ENCODE measurements at places on chromosomes 2 and 18.
A peak's percentile ranks its signal among the peaks of the same experiment; 100 is the strongest.

DNA sequence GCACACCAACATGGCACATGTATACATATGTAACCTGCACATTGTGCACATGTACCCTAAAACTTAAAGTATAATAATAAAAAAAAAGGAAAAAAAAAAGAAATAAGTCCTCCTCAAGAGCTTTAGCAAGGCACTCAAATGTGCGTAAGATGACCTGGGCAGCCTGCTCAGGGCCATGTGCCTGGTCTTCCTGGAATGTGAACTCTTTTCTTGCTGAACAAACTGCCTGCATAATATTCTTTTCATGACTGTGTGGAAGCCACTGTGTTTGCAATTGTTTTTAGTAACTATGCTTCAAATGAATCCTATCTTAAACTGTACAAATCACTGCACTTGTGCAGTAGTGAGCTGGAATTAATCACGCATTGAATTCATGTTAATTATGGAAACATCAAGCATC lies 168.1 kb upstream of the TPO start:
- no peak for DNase-seq

DNA sequence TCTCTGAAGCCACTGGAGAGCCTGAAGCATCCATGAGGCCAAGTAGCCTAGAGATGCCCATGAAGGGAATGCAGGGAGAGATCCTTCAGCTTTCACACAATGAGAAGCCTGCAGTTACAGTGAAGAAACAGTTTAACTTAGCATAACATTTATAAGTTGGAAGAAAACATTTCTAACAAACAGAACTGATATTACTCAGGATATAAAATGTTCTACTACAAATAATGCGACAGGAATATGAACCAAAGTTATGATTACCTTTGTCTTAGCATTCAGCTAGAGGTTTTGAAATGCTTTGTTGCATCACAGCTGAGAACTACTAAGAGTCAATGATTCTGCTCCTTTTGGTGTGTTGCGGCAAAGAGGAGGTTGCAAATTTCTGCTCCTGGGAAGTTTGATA lies 6.9 kb upstream of the KYNU start:
- DNase-seq, result no peak

GRCh38 chr2:20448977-20449306 lies 2.1 kb downstream of the RHOB start:
- DNase-seq, result no peak

- DNase-seq, result no peak
Observed at GRCh38 chr18:55219059-55219458, 259.8 kb upstream of the CCDC68 start.

- DNase-seq, result peak; percentile 62
Observed at GRCh38 chr2:88016086-88016959, at the start of gene RNU2-63P. RNU2-63P (minus strand) TSS chr2:88016547.

- DNase-seq, result no peak
Observed at GRCh38 chr2:229261599-229261998, 9.5 kb downstream of the PID1 start.

DNA sequence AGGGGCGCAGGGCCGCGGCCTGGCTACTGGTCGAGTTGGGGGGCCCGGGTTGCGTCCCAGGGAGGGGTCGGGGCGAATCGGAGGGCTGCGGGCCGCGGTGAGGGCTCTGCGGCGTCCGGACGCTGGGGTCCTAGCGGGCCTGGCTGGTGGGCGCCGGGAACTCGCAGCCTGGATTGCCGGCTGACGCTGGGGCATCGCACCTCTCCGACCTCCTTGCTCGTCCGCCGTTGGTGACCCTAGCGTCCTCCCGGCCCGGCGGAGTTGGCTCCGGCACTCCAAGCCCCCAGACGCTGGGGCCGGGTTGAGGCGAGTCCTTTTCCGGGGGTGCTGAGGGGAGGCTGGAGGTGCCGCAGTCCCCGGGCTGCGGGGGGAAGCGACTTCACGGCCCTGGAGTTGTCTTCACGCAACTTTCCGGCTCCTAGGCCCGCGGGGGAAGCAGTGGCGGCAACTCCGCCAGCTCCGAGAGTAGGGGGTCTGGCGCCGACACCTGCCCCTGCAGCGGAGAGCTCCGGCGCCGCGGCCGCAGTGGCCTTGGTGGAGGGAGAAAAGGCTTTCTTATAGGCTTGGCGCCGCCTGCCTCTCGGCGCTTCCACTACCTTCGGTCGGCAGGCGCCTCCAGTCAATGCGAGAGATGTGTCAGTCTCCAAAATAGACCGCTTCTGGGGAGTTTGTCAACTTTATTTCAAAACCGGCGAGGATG lies 70.3 kb downstream of the HAUS1 start:
- peak; percentile 6 for DNase-seq

DNA sequence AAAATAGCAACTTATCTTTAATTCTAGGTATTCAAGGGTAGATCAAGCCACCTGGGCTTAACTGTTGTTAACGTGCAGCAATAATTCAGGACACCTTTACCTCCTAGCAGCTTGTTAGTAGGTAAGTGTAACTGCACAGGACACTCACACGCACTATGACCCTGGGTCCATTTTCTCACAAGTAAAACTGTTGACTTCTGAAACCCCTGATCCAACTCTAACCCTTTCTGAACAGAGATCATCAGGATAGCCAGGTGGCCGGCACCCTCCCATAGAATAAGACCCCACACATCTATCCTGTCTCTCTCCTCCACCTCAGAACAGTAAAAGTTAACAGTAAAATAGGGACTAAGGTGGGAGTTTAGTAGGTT lies 610 bp downstream of the SPC25 start:
- DNase-seq, result no peak

- DNase-seq, result no peak
Observed at GRCh38 chr2:237488901-237489860, 2.1 kb downstream of the MLPH start.

DNA sequence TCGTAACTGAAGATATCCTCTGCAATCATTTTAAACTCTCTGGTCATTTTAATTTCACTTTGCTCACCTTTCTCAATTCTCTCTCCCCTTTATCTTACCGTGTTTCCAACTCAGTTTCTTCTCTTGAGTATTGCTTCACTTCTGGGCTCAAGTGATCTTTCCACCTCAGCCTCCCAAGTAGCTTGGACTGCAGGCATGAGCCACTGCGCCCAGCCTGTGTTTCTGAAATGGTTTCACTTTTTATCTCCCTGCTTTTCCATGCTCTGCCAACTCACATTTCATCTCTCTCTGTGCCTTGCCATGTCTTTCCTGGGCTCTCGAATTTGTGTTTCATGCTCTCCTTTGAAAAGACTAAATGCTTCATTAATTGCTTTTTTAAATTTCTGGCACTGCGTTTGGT lies 30.5 kb upstream of the TMEM131 start:
- no peak for DNase-seq

GRCh38 chr2:225766431-225766830 lies 366.9 kb downstream of the NYAP2 start:
- DNase-seq, result no peak

DNA sequence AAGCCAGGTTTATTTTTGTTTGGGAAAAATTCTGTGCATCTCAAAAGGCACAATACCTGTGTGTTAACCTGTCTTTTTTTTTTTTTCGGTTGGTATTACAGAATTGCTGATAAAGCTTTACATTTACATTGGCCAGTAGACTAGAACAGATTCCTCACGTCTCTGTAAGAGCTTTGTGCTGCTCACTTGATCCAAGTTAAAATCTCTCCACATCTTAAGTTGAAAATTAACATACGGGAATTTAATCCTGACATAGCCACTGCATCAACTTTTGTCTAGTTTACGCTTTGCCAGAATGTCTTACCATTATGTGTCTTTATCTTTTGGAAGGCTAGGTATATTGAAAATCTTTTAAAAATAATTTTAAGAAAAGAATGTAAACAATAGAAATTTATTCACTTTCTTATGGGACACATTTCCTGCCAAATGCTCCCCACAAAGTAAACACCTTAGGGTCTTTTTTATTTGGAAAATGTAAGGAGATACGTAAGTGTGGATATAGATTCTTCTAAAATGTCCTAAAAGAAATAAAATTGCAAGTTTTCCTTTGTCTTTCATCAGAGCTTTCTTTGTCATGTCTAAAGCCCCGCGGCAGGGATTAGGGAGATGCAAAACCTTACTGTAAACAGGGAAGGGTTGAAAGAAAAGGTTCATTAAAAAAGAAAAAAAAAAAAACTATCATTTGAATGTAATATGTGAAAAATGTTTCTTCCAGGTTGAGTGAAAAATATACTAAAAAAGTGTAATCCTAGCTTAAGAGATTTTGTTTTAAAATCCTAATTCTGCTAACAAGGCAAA lies 912.8 kb downstream of the NRXN1 start:
- DNase-seq, result no peak

DNA sequence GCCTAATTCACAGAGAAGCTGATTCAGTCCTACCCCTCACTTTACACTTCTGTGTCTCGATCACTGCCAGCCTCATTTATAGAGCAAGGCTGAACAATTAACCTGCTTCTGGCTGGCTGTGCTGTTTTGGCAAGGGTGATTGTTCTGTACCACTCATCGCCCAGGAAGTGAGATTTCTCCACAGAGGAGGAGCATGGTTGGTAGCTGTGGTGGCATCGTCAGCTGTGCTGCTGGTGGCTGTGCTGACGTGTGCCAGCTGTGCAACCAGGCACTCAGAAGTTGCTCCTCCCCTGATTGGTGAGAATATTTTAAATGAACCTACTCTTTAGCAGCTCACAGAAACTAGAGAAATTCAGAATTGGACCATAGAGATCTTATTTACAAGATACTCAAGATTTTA lies 158.3 kb downstream of the EML6 start:
- no peak for DNase-seq

- peak; percentile 14 for DNase-seq
Observed at GRCh38 chr18:8478166-8478967, 130.9 kb upstream of the RAB12 start.

GRCh38 chr2:40329739-40330030 lies 122.2 kb downstream of the SLC8A1 start:
- DNase-seq, result no peak

GRCh38 chr2:111675419-111676194 lies 208.4 kb downstream of the ANAPC1 start:
- DNase-seq, result no peak

DNA sequence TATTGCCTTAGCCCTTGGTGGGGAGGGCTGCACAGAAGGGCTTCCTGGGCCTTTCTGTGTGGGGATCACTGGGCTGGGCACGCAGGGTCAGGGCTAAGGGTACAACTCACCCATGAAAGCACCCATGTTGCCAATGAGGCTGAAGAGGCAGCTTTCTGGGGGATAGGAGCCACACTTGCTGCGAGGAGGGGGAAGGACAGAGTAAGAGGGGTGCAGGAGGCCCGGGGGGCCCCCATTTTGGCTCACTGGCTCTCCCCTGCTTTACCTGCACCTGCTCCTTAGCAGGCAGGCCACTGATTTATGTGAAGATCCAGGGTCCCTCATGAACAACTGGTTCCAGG lies 2.3 kb downstream of the TMEM150A start:
- DNase-seq, result no peak

DNA sequence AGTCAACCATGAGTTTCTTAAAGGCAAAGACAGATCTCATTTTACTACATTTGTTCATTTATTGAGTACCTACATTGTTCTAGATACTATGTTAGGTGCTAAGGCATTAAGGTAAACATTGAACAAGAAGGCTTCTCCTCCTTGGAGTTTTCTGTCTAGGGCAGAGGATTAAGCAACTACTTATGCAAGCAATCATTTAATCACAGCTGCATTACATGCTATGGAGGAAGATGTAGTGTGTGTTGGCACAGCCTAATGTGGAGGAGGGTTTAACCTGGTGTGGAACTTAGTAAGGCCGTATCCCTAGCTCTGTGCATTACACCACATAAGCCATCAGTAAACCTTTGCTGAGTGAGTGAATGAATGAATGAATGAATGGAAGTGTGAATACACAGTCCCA lies 106.5 kb upstream of the MAP3K20 start:
- no peak for DNase-seq

DNA sequence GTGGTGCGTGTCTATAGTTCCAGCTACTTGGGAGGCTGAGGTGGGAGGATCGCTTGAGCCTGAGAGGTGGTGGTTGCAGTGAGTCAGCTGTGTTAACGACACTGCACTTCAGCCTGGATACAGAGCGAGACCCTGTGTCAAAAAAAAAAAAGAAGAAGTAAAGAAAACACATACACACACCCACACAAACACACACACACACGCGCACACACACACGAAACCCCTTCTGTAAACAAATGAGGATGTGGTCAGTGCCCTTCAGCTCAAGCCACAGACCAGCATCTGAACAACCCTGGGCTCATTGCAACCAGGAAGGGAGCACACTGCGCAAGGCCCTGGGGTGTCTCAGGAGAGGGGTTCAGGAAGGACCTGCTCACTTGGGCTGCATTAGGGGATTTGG lies 47.9 kb upstream of the KCNF1 start:
- no peak for DNase-seq

DNA sequence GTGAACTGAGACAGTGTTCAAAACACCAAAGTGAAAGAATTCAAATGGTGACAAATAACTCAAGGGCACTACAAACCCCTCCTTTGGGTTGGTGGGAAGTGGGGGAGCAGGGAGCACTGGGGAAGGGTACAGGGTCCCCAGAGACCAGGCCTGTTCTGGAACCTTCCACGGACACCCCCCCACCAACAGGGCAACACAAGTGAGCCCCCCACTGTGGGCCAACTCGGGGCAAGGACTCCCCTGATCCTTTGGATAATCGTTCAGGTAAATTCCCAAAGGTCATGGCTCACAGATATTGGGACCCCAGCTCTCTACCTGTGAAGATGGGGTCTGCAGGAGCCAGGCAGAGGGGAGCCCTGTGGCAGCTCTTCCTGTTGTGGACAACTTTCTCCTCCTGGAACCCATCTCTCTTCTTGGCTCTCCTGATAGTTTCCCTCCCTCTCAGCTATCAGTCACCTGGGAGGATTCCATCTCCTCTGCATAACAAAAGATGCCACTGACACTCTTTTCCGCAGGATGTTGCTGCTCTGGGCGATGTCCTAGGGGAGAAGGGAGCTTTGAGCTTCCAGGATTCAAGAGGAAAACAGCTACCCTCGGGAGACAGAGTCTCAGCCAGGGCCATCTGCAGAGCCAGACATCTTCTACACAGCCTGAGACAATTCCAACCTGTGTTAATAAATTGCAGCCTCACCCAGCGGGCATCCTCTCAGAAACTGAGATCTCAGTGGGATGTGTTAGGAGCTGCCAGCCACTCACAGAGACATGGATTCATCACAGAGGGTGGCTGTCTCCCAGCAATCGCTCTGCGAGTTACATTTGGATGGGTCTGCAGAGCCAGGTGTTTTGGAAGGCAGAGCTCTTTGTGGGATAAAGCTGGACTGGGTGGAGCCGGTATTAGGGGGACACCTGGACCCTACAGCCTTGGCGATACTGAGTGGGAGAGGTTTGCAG lies 35.4 kb downstream of the MBP start:
- no peak for DNase-seq

DNA sequence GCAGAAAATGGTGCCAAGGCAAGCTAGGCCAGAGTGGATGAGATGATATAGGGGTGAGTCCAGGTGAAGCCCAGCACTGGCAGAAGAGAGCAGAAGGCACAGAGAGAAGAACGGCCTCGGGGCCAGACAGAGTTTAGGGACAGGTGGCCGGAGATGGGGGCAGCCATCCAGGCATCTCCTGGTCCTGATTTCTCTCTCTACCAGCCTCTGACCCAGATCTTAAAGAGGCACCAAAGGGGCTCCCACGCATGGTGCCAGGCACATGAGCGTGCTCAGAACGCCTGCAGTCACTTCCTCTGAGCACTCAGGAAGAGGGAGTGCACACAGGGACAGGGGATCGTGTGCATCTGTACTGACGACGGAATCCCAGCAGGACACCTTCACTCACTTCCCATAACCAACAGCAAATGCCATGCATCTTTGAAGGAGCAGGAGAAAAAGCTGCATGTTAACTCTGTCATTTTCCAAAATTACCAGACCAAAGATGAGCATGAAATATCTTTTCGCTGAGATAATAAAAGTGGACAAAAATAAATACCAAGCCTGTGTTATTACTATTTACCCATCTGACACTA lies 427.8 kb upstream of the MYT1L start:
- DNase-seq, result no peak

All from stimulated activated CD8-positive, alpha-beta memory T cell treated with anti-CD3 and anti-CD28 coated beads, Interleukin-15, amount 100 ng/mL, for 1 hour (primary cell).